Motor neuron (in vitro differentiated cells): ENCODE measurements at places on chromosomes 12 and 14. TPM values are rescaled to one million over a fixed set of nuclear protein-coding genes. Genes with fewer than 3 reads are reported as not detected.

The TIGAR gene
- 39.4 and 39.9 TPM in 2 replicates for total RNA-seq

The OAS1 gene
- 0.53 and 1.00 TPM in 2 replicates for total RNA-seq

The SMCO2 gene
- total RNA-seq = 0.71 and 0.74 TPM in 2 replicates

The BICDL1 gene
- total RNA-seq = 5.9 and 6.2 TPM in 2 replicates

The ST8SIA1 gene
- 12.6 and 15.9 TPM in 2 replicates for total RNA-seq

The BBS10 gene
- total RNA-seq = 15.0 and 15.2 TPM in 2 replicates

The PDE3A gene
- 1.8 and 3.6 TPM in 2 replicates for total RNA-seq

The NFE2 gene
- total RNA-seq = 0.13 TPM in 1 of 2 replicates, not detected in the other

The CNTN1 gene
- total RNA-seq = 44.3 and 45.5 TPM in 2 replicates

The TEDC1 gene
- 8.4 and 9.8 TPM in 2 replicates for total RNA-seq

The POTEM gene
- total RNA-seq = 0.19 TPM in 1 of 2 replicates, not detected in the other

The MUCL1 gene
- total RNA-seq = 1.5 TPM in 1 of 2 replicates, not detected in the other

The SERPINA1 gene
- total RNA-seq = 3.4 TPM in 1 of 2 replicates, not detected in the other

The KRT74 gene
- total RNA-seq = not detected in 2 replicates

The HECTD4 gene
- 40.8 and 76.5 TPM in 2 replicates for total RNA-seq

The AKAP5 gene
- 3.1 and 3.2 TPM in 2 replicates for total RNA-seq

The DEPDC4 gene
- 3.0 and 3.3 TPM in 2 replicates for total RNA-seq

The ACVRL1 gene
- 0.37 and 0.67 TPM in 2 replicates for total RNA-seq
